Muscle of arm (tissue), 14 donors: ENCODE measurements at places on chromosomes 6 and 20. TPM values are rescaled to one million over a fixed set of nuclear protein-coding genes. Genes with fewer than 3 reads are reported as not detected.

PRDM13 gene
- not detected for polyA plus RNA-seq

SAMD3 gene
- polyA plus RNA-seq: 0.99 TPM

DNA sequence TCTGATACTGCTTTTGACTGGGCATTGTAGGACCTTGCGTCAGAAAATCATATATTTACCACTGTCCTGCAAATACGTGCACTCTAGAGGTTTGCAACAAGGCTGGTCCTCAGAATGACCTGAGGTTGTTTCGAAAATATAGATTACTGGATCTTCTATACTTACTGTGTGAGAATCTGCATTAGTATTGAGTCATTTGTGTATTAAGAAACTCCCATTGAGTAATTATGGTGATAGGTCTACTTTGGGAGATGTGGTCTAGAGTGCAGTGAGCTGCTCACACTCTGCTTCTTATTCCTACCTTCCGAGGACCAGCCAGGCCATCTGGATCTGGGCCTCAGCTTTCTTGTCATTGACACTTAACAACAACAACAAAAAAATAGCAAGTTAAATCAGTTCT lies 9.6 kb downstream of the KLHL32 start:
- no peak for DNase-seq

- no peak for DNase-seq
These were observed 116.8 kb downstream of the PSMB1 start for GRCh38 chr6:170436209-170436809.

- no peak for DNase-seq
These were observed 81.0 kb downstream of the FYN start for GRCh38 chr6:111792241-111792640.

GRCh38 chr6:39403304-39403703 lies 80.8 kb upstream of the KCNK16 start:
- no peak for DNase-seq
